ENCODE measurements at places on chromosomes 7 and 10.

DNA sequence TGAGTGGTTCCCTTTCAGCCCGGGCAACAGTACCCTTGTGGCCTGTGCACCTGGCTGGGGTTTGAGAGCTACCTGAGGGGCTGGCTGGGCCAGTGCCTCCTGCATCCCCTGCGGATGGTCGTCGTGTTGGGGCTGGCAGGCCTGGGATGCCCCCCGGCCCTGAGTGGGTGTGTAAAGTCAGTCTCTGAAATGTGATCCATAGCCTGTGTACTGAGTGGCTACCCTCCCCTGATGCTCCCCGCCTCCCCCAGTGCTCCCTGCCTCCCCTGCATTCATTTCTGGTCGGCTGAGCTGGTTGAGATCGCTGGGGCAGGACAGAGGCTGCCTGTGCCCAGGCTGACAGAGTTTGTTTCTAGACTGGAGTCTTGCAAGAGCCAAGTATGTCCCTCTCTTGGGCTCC, 9.3 kb downstream of the ZNF316 start:
- DNase-seq = no peak

- DNase-seq = no peak
These were observed 184.6 kb downstream of the RAMP3 start for GRCh38 chr7:45342236-45342635.

DNA sequence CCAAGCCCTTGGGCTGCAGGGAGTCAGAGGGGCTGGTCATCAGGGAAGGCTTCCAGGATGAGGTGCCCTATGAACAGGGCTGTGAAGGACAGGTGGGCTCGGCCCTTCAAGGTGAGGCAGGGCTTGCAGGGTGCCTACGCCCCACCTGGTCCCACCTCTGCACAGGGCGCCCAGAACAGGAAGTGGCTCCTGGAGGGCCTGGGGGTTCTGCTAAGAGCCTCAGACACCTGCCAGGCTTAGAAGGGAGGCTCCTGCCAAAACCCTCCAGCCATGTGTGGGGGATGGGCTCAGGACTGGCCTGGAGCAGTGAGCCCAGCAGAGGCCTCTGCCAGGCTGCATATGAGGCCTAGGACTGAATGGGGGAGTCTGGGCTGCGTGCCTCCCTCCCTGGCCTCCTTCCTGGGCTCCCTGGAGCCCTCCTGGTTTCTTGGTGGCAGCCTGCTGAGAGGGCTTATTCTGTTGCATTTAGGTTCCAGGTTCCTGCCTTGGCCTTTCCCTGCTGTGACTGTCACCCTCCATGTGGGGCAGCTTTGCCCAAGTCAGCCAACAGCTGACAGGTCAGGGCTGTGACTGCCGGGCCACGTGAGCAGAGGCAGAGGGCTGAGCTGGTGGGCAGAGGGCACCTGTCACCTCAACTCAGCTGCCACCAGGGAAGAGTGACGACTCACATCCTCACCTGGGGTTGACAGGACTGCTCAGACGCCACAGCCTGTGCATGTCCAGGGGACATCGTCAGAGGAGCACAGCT, 45.2 kb upstream of the MSMB start:
- no peak for DNase-seq

DNA sequence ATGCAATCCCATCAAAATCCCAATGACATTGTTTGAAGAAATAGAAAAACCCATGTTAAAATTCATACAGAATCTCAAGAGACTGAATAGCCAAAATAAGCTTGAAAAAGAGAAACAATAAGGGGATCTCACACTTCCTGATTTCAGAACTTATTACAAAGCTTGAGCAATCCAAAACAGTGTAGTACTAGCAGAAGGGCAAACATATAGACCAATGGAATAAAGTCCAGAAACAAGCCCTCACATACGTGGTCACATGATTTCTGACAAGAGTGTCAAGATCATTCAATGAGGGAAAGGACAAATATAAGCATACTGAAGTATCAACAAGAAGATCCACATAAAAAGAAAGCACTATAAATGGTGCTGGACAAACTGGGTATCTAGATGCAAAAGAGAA, 31.9 kb downstream of the MICU1 start:
- DNase-seq = no peak

DNA sequence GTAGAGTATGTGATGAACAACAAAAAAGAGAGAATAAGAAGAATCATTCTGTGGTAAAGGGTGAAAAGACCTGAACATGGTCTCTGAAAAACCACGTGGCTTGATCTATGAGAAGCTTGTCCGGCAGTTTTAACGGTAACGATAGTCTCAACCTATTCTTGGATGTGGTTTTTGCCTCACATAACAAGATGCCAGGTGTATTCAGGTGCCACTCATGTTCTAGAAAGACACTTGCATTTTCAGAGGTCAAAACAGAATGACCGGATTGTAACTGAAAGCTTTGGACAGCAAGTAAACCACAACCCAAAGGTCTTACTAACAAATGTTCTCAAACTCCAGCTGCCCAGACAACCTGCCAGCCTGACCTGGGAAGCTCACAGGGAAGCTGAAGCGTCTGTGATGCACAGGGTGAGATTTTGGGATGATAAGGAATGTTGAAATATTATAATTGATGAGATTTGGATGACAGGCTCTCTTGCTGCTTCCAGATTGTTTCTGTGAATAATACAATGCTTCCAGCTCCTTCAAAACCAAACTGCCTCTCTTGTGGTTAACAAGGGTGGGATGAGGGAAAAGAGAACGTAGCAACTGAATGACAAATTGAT, 137.4 kb upstream of the GRB10 start:
- no peak for DNase-seq

DNA sequence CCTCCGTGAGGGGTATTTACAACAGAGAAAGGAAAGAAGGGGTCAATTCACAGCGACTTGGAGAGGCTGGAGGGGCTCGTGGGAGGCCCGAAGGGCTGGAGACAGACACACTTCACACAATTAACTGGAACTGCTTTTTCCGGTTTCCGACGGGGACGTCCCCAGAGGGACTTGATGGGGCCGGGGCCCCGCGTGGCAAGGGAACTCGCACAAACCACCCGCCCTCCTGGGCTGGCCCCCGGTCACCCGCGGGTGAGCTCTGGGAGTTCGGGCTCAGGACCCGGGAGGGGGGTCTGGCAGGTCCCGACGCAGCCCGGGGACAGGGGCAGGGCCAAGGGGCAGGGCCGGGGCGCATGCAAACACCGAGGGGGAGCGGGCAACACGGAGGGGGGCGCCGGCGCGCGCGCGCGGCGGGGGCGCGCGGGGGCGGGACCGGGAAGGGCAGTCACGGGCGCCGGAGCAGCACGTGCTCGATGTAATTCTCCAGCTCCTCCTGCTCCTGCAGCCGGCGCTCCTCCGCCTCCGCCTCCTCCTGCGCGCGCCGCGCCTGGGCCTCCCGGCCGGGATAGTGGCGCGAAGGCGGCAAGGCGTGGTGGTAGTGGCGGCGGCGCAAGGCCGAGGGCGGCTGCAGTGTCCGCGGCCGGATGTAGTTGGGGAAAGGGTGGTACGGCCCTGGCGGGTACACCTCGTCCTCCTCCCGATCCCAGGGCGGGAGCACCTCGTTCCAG, 2.7 kb downstream of the VGF start:
- DNase-seq = no peak

DNA sequence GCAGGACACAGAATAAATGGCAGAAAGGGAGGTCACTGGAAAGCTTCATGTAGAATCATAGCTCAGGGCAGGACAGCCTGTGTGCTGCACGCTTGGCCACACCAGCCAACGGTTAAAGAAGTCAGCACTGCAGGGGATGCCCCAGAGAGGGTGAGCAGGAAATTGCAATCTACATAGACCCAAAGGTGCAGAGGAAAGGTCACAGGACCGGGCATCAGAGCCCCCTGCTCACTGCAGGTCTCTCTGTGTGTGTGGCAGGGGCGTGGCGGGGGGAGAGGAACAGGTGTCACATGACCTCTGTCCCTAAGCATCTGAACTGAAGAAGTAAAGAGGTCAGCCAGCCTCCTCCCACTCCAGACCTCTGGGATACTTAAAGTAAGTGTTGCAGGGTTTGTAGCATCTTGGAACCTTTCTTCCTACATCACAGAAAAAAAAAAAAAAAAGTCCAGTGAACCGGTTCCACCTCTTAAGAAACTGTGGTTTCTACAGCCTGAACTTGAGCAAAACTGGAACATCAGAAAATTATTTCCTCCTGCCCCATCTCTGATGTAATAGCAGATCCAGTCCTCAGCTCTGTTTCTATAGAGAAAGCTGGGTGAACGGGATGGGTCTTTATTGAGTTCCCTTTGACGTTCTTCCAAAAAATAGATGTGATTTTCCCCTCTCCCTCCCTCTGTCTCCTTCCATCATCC, 64.3 kb downstream of the RGS10 start:
- DNase-seq = no peak

- DNase-seq = no peak
These were observed 40.1 kb upstream of the RET start for GRCh38 chr10:43036481-43037428.

DNA sequence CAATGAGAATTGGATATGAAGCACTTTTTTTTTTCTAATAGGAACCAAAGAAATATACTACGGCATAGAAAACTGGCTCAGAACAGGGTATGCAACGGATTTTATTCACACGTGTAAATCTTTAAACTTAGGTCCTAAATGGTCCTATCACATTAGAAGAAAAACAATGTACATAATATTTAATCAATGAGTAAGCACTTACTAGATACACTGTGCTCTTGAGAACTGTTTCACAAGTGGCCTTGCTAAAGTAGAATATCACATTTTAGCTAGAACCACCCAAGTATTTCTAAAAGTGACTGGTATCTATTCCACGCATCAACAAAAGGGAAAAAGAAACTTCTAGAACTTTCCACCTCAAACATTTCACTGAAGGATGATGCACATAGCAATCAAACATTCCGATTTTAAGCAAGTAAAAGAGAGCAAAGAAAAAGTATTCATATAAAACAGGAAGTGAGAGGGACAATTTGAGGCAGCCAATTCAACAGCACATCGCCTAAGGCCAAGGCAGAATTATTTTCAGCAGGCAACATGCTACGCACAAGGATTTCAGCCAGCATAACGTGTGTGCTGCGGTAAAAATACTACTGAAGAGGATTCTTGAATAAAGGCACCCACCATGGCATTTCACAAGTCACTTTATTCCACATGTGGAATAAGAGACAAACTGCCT, 55.8 kb downstream of the PARD3 start:
- no peak for DNase-seq

DNA sequence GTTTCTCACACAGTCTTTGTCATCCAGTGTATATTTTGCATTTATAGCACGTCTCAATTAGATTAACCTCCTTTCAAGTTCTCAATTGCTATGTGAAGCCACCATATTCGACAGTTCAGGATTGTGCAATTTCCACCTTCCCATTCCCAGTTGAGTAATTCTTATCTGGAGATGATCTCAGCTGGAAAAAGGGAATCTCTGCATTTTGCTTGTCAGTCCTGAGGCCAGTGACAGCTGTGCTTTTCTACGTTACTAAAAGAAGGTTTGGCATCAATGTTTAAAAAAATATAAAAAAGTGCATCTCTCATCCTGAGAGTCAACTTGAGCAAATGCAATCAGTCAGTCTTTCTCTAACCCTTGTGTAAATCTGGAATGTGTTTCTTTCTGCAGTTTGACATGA, 247.7 kb downstream of the PRKG1 start:
- no peak for DNase-seq

DNA sequence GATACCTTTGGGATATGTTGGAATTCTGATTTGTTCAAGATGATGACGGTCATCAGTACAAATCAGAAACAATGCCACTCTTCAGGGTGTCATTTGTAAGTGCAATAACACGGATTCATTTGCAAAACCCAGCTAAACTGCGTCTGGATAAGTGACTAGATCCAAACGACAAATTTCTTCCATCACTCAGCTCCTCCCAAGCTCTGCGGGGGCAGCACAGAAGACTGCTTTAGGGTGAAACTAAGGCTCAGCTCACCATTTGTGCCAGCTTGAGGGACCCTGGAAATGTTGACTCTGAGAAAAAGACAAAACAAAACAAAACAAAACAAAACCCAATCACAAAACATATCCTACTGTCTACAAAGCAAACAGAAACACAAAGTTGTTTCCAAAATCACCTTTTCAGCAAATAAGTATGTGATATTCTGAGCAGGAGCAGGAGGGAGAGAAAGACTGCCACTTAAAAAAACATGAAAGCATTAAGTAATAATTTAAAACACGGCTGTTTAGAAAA, 8.0 kb downstream of the EVX1 start:
- DNase-seq = no peak

DNA sequence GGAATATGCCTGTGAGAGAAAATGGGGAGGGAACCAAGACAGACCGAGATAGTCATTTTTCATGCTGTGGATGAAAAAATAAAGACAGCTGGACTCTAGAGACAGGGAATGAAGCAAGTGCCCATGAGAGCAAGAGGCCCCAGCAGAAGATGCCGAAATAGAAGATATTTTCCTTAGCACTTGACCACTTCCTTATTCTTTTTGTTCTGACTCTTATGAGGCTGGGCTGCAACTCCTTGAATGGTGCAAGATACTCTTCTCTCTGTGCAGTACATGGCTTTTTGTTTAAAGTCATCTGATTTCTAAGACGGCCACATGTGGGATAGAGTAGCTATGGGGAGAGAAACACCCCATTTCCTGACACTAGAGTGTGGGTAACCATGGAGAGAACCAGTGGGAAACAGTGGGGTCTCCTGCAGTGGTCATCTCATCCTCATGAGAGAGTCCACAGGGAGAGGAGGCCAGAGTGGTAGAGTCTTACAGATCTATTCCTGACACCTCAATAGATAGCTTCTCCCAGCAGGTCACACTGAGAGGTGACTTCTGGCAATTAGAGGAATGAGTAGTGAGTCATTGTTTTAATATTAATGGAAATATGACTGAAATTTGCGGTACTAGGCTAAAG, 18.0 kb upstream of the VCL start:
- no peak for DNase-seq

DNA sequence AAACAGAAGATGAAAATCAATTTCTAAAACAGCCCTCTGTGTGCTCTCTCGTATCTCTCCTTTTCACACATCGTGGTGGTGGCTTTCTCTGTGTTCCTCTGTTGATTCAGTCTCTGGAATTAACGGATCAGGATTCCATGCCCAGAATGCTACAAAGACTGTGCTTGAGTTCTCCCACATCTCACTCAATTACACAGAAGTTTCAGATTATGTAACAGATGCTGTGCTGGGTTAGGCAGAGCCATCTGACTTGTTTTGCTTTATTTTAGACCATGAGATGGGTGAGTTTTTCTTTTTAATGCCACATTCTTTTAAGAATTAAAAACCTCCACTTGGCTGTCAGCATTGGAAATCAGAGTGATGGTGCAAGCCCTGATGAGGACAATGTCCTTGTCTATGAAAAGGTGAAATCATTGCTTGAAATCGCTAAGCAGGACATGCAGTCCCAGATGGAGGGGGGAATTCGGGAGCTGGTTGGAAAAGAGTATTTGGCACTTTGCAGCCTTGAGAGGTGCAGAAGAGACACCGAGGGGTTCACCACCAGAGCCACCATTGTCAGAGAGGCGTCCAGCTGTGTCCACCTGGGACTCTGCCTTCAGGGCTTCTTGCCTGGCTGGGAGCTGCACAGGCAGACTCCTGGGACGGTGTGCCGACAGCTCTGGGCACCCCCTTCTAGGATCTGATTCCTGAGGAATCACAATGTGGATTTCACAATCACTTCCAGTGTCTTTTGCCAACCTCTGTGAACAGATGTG, 80.4 kb downstream of the EGFR start:
- DNase-seq = no peak

Data from activated naive CD4-positive, alpha-beta T cell (primary cell).